M059J (cell line): ENCODE measurements at places on chromosomes 6 and 20. TPM values are rescaled to one million over a fixed set of nuclear protein-coding genes. Genes with fewer than 3 reads are reported as not detected.
A peak's percentile ranks its signal among the peaks of the same experiment; 100 is the strongest.

LGSN gene
- total RNA-seq: 0.07 TPM in 1 of 2 replicates, not detected in the other

GRCh38 chr6:79250107-79250514 lies 15.6 kb upstream of the HMGN3 start:
- DNase-seq: no peak

- DNase-seq: peak; percentile 46
These were observed 637 bp downstream of the MYLK4 start for GRCh38 chr6:2749969-2750600.

GRCh38 chr20:34262488-34263288 lies 21.5 kb downstream of the ASIP start:
- DNase-seq: peak; percentile 75

DNA sequence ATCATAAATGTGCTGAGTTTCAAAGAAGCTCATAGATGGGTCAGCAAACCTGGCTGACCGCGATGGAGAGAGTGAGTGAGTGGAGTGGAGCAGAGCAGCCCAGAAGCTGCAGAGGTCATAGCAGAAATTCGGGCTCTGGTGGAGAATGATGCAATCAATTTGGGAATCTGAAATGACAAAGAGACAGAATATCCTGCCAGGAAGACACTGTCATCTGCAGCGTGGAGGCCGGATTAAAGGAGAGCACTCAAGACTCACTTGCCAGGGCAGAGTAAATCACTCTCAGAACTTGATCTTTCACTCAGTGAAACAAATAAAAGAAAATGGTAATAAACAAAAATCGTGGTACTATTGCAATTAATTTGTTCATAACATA lies 109.6 kb upstream of the RREB1 start:
- DNase-seq: no peak

DNA sequence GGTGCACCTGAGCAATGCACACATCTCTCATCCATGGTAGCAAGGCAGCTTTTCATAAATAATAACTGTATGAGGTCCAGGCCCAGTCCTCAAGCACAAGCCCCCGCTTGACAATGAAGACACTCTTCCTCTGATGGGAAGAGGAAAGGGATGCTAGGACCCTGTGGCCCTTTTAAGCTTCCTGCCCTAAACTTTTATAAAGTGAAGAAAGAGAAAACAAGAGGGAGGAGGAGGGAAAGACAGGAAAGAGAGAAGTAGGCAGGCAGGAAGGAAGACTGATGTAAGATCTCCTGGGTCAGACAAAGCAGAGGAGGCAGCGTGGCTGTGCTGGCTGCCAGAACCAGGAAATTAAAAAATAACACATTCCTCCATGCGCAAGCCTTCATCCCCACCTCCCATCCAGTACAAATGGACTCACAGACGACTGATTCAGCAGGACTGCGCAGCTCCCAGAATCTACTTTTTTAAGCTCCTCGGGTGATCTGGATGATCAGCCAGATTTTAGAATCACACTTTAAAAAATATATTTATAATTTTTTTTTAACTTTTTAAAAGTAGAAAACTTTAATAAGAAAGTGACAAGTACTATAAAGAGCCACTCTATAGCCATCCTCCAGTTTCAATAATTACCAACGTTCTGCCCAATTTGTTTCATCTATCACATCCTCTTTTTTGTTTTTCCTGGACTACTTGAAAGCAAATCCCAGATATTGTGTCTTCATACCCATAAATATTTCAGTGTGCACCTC lies 16.5 kb downstream of the TNFAIP3 start:
- no peak for DNase-seq

GFRA4 gene
- not detected in 2 replicates for total RNA-seq

SAMD3 gene
- 2.8 and 4.2 TPM in 2 replicates for total RNA-seq

CFAP61 gene
- 1.3 TPM in 1 of 2 replicates, not detected in the other for total RNA-seq

GRCh38 chr20:44911264-44911921 lies 1.5 kb downstream of the PABPC1L start:
- peak; percentile 62 for DNase-seq

- DNase-seq: no peak
These were observed 13.0 kb downstream of the DYNLT2 start for GRCh38 chr6:169738204-169738975.

ROMO1 gene
- total RNA-seq: 667 and 778 TPM in 2 replicates

DLL1 gene
- 0.07 and 2.0 TPM in 2 replicates for total RNA-seq

- DNase-seq: no peak
These were observed 7.4 kb downstream of the PFDN4 start for GRCh38 chr20:54215157-54215789.

GRCh38 chr6:143961886-143962878 lies 45.9 kb downstream of the PLAGL1 start:
- peak; percentile 42 for DNase-seq

DNA sequence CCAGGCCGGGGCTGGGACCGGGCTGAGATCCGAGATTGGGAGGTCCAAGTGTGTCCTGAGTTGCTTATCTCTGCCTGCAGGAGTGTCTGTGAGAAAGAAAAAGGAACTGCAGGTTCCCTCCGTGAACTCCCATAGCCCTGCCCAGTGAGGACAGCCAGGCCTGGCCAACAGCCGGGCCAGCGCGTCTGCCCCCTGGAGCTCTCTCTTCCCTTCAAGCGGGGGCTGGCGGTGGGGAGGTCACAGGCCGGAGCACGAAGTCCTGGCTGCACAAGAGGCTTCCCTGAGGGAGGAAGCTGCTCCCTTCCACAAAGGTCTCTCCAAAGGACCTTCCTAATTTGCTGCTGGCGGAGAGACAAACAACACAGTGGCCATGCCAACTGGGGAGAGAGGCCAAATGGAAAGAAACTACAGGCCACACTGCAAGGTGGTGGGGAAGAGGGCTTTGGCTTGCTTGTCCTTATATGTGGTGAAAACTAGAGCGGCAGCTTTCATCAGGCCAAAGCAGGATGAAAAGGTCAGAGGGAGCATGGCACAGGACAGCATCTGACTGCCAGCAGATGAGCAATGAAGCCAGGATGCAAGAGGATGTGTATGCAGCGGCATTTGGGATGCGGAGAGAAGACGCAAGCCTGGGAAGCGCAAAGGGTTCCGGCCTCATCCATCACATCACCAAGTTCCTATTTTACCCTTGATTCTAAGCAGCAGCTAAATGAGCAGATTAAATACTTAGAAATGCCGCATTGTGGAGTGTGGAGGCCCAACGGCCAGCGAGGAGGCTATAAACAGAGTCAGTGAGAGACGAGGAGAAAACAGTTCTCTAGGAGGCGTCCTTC lies 260.0 kb downstream of the ERMARD start:
- no peak for DNase-seq

SNAP25 gene
- 11.9 and 15.0 TPM in 2 replicates for total RNA-seq

GSTA1 gene
- total RNA-seq: 0.30 and 0.44 TPM in 2 replicates

PRSS16 gene
- 2.9 and 5.4 TPM in 2 replicates for total RNA-seq

GRCh38 chr20:35791821-35792220 lies 20.0 kb downstream of the PHF20 start:
- peak; percentile 90 for DNase-seq

DNA sequence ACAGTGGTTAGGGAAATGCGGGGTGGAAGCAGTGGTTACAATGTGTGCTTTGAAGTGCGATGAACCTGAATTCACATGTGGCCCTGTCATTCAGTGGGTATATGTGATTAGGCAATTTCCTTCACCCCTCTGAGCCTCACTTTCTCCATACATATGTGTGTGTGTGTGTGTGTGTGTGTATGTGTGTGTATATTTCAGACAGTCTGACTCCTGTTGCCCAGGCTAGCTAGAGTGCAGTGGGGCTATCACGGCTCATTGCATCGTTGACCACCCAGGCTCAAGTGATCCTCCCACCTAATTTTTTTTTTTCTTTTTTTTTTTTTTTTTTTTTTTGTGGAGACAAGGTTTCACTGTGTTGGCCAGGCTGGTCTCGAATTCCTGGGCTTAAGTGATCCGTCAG lies 6.3 kb downstream of the PPP1R14C start:
- DNase-seq: no peak

GRCh38 chr20:19609642-19610223 lies 148.3 kb upstream of the RIN2 start:
- DNase-seq: peak; percentile 64

- DNase-seq: no peak
These were observed 249.0 kb downstream of the UTRN start for GRCh38 chr6:144534180-144534579.

- DNase-seq: no peak
These were observed 7.0 kb upstream of the RIN2 start for GRCh38 chr20:19750907-19751636.

DNA sequence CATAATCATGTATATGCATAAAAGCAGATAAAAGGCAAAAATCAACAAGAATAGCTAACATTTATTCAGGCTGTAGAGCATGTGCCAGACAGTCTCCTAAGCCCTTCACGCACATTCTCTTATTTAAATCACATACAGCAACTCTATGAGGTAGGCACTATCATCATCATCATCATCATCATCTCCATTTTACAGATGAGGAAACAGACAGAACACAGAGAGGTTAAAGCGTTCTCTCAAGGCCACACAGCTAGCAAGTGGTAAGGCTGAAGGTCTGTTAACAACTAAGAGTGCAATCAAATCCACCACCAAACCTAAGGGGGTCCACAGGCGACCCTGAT lies 857 bp upstream of the PLEKHG1 start:
- DNase-seq: no peak

SLC13A3 gene
- not detected in 2 replicates for total RNA-seq

DNA sequence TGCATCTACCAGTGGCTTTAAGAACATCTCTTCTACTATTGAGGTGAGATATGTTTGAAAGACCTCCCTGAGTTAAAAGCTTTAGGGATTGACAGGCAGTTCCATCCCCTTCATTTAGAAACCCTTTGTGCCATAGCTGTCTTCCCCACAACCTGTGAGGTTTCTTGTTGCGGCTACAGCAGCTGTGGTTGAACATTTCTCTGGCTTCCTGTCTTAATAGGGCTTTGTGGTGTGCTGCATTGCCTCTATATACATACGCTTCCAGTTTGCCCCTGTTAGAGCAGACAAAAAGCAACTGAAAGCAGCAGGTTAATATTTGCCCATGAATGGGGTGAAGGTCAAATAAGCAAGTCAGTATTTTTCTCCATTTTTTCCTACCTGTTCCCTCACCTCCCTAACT lies 210.2 kb downstream of the TMEM200A start:
- no peak for DNase-seq

DNA sequence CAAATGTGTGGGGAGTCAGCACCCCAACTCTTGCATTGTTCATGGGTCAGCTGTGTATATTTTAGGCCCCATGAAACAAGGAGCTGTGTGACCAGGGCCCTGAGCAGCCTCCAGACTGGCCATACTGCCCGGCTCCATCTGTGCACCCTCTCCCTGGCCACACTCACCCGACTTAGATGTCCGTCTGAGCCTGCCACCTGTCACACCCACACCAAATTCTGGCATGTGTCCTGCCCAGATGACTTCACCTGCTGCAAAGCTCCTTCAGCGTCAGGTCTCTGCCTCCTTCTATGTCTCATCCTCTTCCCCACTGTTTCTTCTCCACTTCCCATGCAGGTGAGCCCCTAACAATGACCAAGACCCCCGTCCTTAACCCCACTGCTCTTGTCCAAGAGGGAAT lies 88.1 kb upstream of the THBS2 start:
- DNase-seq: no peak

- DNase-seq: no peak
These were observed 25.8 kb upstream of the IBTK start for GRCh38 chr6:82273295-82273694.

DNA sequence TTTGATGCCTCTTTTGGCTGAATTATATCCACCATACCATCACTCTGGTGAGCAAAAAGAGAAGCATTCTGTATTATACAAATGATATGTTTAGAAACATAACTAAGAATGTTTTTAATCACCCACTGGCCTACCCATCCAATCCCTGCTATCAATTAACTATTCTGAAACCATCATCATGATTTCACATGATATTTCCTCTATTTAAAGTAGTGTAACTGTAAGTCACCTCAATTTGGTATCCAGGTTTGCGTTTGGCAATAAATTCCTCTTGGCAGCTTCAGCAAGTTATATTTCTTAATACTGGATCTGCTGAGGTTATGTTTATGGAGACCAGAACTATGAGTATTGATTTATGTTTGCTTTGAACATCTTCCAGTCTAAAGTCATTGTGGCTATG lies 332.1 kb downstream of the UTRN start:
- no peak for DNase-seq

DNA sequence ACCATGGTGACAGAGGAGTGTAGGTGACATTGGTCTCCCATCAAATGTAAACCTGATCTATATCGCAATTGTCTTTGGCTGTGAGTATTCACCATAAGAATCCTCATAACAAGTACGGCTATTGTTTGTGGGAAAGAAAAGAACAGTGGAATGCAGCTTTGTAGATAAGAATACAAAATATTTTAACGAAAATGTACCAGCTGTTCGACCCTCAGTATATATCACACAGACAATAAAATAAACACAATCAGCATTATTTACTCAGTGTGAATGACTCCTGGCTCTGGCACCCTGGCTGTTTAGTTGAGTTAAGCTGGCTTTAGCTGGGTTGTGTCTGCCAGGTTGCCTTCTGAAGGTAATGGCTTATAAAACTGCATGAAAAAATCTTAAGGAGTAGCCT lies 43.4 kb downstream of the SNRNP48 start:
- peak; percentile 26 for DNase-seq
